ENCODE measurements at places on chromosomes 6 and 20.

GRCh38 chr6:83183082-83183828 is 9.8 kb downstream of the PGM3 start:
- DNase-seq, result peak; percentile 51

DNA sequence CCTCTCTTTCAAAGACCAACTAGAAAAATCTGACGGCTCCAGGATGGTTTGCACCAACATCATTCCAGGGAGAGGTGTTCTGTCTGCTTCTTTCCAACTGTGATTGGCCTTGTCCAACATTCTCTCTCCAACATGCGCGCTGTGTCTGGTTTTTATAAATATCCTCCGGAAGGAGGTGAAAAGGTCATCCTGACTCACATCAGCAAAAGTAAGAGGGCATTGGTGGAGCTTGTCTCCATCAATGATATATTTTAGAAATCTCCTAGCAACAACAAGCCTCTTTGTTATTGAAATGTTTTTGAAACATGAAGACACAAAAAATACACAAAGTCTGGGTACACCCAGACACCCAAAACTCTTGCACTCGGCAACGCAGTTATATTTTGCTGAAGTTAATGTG is 475.3 kb upstream of the JARID2 start:
- DNase-seq, result no peak

DNA sequence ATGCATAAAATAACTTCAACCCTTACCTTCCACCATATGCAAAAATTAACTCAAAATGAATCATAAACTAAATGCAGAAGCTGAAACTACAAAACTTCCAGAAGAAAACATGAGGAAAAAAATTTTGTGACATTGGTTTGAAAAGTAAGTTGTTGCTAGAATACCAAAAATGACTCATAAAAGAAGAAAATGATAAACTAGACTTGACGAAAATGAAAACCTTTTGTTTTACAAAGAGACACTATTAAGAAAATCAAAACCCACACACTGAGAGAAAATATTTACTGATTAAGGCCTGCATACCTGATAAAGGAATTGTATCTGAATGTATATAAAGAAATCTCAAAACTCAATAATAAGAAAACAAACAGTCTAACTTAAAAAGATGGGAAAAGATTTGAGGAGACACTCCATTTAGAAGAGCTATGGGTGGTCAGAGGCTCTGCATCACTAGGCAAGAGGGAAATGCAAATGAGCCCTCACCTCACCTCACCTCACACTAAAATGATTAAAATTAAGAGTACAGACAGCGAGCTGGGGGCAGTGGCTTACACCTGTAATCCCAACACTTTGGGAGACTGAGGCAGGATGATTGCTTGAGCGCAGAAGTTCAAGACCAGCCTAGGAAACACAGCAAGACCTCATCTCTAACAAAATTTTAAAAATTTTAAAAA is 97.6 kb upstream of the CST7 start:
- DNase-seq, result no peak

- DNase-seq, result no peak
These were observed 83.9 kb downstream of the GRIK2 start for GRCh38 chr6:101477436-101477835.

DNA sequence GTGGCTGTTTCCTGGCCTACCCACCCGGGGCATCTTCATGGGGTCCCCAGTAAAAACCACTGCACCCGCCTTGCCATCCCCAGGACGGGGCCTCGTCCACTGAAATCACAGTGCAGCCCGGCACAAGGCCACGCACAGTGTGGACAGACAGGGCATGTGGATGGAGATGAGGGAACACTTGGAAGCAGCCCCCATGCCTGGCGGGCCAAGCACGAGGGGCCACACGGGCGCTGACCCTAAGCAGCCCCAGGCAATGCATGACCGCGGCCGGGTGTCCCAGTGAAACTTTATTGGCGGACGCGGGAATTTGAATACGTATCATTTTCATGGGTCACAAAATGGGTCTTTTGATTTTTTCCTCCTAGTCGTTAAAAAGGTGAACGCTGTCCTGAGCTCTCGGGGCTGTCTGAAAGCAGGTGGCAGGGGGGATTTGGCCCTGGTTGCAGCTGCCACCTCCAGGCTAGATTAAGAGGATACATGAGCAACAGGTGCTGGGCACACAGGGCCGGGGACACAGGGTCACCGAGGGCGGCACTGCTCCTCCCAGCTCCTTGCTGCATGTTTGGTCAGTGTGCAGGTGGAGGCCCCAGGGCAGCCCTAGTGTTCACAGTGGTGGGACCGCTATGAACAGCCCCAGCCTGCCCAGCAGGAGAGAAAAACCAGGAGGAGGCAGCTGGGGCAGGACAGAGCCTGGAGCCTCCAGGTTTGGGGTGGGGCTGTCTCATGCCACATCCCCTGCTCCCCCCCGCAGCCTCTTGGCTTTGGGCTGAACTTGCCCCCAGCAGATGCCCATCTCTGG is 74.9 kb upstream of the SLCO4A1 start:
- no peak for DNase-seq

GRCh38 chr6:158262755-158263154 is 49.5 kb upstream of the TULP4 start:
- no peak for DNase-seq

DNA sequence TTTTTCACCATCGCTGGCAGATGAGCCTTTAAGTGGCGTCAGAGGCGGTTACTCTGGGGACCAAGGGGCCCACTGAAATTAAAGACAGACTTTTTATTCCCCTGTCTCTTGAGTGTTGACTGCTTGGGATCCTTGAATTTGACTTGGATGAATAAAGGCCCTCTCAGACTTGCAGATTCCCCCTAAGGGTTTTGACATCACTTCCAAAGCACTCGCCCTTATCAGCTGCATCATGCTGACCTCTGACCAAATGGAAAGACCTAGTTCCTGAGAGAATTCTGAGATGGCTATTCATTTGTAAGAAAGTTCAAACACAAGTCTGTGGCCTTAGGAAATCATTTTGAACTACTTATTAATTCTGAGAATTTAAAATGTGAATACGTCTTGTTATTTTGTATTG is 13.5 kb upstream of the MOXD1 start:
- DNase-seq, result no peak

DNA sequence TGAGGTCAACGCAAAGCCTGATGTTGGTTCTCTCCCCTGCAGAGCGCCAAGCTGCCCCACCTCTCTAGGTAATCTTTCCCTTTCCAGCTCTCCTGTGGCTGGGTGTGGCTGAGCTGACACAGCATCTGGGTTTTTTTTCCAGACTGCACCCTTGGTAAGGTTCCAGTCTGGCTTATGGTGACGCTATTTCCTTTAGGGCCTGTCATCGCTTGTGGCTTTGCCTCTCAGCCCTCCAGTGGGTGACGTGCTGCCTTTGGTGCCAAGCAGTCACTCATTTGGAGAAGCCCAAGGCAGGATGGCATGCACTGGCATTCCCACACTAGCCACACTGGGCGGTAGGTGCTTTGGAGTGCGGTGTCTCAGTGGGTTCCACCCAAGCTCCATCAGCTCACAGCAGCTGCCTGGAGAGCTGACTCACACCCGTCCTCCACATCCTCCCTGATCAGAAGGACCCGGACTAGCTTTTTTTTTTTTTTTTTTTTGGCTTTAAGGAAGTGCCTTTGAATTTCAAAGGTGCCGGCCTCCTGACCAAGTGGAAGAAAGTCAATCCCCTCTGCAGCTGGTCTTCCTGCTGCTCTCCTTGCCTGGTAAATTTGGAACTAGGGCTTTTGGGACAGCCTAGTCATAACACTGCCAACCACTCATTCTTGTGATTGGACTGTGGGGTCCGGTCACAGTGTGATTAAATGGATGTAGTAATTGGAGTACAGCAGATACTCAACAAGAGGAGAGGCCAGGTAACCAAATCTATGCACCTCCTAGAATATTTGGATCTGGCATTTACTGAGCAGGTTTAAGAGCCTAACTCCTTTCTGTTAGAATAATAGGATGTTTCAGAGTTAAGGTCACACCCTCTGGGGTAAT is 153.6 kb downstream of the CD83 start:
- peak; percentile 91 for DNase-seq

DNA sequence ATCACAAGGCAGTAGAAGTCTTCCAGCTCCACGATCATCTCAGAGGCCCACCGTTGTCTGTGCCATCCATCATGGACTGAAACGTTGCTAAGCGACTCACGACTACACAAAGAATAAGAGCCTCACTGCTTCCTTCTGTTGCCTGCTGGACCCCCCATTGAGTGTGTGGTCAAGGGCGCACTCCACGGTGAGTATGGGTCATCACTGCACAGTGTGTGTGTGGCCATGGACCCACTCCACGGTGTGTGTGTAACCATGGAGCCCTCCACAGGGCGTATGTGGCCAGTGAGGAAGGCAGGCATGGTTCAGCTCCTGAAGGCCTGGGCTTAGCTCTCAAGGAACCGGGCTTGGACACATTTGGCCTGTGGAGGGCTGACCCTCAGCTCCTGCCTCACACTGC is 123.4 kb upstream of the AFDN start:
- DNase-seq, result no peak

- no peak for DNase-seq
These were observed 662 bp downstream of the ZNF343 start for GRCh38 chr20:2507875-2508630.

- DNase-seq, result no peak
These were observed 78.6 kb upstream of the THBS2 start for GRCh38 chr6:169332250-169332649.

DNA sequence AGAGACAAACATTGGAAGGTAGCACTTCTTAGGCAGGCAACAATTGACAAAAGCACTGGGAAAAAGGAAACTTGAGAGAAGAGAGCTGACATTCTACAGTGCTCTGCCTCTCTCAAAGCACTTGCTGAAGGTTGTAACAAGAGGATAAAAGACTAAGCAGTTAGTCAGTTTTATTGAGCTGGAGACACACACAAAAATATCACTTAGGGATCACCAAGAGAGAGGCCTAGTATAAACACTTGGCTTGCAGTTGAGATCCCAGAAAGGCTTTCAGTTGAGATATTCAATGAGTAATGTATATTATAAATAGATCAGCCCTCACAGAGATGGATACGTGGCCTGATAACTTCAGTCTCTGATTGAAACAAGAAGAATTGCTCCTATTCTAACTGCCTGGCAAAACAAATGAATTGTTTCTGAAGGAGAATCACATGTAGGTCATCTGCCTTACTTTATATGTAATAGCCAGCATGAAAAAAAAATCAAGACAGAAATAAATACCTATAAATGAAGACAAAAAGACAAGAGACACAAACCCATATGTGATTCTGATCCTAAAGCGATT is 747.2 kb upstream of the MAN1A1 start:
- no peak for DNase-seq

- no peak for DNase-seq
These were observed 175.3 kb upstream of the KCNG1 start for GRCh38 chr20:51198238-51198637.

DNA sequence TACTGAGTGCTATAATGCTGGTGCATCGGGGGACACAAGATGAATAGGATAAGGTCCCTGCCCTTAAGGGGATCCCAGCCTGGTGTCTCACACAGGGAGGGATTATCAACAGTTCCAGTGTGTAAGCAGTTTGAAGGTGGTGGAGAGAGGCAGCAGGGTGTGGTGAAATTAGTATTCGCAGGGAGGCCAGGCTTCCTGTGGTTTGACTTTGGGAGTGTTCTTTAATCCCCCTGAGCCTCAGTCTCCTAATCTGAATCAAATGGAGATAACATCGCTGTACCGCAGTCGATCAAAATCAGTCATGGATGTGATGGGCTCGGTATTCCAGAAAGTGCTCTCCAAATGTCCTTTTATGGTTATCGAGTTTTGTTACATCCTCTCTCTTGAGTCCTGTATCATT is 288.1 kb upstream of the SUPT3H start:
- DNase-seq, result no peak

GRCh38 chr6:133315811-133316210 is 74.7 kb downstream of the EYA4 start:
- DNase-seq, result no peak

DNA sequence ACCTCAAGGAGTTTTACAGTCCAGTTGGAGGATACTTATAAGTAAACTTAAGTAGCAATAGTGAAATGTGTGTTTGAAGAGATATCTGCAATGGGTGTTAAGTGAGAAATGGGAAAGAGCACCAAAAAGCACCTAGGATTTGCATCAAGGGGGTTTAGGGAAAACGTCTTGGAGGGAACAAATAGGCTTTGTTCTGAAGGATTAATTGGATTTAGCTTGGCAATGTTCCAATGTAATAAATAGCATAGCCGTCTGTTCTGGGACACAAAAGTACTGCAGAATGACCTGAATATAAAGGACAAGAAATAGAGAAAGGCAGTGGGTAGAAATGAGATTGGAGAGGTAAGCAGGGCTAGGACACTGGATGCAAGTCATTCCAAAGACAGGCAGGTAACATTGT is 2.8 kb upstream of the MYO6 start:
- DNase-seq, result no peak

- DNase-seq, result no peak
These were observed 904 bp upstream of the UST start for GRCh38 chr6:148745926-148746325.

- DNase-seq, result no peak
These were observed 15.2 kb upstream of the PHACTR3 start for GRCh38 chr20:59589086-59589684.

DNA sequence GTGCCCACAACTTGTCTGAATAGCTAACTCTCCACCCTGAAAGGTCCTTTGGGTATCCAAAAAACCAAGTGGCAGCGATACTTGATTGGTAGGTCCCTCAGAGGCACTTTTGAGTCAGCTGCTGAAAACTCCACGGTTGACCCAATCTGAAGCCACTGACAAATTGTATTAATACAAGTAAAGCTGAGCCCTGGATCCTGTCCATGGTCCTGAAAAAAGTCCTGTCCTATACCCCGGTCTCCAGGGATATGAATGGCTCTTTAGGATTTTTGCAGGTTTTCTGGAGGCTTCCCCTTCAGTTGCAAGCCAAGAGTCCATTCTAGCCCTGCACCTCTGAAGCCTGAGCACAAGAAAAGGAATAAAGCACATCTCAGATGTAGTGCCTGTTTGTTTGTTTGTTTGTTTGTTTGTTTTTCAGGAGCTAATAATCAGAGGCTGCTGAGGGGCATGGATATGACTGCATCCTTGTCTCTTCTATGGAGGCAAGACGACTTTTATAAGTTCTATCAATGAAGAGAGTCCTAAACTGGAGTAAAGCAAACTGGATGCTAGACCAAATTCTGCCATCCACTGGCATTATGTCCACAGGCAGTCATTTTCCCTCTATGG is 1.7 kb upstream of the SLC12A5 start:
- no peak for DNase-seq

- DNase-seq, result no peak
These were observed at the start of gene APOM for GRCh38 chr6:31655349-31656237. APOM (plus strand) TSS chr6:31655894; CDS start chr6:31655967, 73 bp downstream.

GRCh38 chr20:47782076-47782475 is 3.2 kb downstream of the SULF2 start:
- no peak for DNase-seq

GRCh38 chr6:91130126-91130525 is 543.3 kb upstream of the MAP3K7 start:
- DNase-seq, result no peak

Data from kidney epithelial cell (primary cell).